ENCODE measurements at places on chromosomes 5 and 9.
A peak's percentile ranks its signal among the peaks of the same experiment; 100 is the strongest.

GRCh38 chr9:87389936-87390335 is 107.7 kb upstream of the DAPK1 start:
- DNase-seq = no peak

DNA sequence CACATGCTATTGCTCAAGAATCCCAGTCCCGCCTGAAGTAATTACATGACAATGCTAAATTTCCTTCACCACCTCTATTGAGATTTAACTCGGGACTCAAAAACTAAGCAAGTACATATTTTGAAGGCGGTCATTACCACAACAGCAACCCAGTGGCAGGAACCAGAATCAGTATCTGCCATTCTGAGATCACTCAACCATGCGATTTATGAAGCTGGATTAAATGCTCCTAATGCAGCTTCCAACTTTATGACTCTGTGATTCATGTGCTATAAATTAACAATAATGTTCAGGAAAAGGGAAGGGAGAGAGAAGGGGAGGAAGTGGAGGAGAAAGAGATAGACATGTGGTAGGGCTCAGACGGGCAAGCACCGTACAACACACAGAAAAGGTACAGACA is 194.7 kb downstream of the DNAH5 start:
- no peak for DNase-seq

DNA sequence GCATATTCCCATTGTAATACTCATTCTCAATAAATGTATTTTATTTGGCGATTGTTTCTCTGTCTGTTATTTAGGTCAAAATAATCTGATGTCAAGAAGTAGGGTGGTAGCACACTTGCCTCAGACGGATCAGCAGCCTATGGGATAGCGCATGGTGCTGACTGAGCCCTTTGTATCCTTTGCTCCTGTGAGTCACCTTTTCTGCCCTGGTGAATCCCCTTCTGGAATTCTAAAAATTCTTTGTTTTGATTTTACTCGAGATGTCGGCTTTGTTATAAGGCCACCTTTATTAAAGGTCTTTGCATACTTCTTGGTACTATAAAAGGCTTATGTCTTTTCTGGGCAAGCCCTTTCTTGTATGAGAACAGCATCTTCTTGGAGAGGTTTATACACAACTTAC is 1187.8 kb downstream of the CDH9 start:
- DNase-seq = no peak

DNA sequence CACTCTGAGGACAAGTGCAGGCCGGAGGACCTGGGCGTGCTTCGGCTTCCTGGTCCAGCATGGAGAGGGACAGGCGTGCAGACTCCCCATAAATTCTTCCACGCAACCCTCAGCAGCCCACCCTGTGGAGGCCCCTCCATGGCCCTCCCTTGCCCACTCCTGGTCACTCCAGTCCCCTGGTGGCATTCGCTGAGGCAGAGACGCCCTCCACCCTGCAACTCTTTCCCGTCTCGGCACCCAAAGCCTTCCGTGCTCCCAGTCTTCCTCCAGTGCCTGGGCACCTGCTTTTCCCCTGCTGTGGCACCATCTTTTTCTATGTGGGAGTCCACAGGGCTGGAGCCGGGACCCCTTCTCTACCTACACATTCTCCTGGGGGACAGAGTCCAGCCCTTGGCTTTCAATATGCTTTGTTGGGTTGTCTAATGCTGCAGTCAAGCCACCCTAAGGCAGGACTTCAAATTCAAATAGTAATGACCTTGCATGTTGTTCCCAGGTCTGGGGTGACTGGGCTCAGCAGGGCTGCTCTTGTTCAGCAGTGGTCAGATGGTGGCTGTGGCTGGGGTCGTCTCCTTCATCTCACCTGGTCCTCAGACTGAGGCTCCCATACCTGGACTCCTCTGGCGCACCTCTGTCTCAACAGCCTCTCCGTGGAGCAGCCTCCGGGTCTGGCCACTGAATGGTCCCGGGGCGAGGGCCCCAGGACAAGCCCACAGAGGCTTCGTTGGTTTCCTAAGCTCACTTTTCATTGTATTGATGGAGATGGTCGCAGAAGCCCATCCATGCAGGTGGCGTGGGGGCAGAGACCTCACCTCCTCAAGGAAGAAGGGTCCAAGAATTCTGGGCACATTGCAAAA is 15.2 kb downstream of the MRPL36 start:
- DNase-seq = no peak

- no peak for DNase-seq
Measured at GRCh38 chr9:117916291-117916690, 212.1 kb downstream of the TLR4 start.

DNA sequence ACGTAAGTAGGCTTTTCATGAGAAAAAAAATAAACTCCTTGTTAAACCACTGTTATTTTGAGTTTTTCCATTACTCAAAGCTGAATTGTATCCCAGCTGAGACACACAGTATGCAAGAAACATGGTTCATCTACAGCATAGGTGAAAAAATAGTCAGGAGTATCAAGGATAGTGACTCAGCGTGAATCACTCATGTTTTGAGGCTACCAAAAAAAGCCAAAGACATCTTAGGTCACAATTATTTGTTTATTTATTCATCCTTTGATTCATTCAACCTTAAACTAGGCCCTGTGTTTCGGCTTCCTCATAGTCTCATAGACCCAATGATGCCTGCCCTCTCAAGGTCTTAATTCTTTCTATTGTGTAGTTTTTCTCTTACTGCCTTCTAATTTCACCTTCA is 32.9 kb upstream of the STX17 start:
- DNase-seq = peak; percentile 29

GRCh38 chr5:120122703-120123102 is 341.4 kb upstream of the PRR16 start:
- DNase-seq = no peak

DNA sequence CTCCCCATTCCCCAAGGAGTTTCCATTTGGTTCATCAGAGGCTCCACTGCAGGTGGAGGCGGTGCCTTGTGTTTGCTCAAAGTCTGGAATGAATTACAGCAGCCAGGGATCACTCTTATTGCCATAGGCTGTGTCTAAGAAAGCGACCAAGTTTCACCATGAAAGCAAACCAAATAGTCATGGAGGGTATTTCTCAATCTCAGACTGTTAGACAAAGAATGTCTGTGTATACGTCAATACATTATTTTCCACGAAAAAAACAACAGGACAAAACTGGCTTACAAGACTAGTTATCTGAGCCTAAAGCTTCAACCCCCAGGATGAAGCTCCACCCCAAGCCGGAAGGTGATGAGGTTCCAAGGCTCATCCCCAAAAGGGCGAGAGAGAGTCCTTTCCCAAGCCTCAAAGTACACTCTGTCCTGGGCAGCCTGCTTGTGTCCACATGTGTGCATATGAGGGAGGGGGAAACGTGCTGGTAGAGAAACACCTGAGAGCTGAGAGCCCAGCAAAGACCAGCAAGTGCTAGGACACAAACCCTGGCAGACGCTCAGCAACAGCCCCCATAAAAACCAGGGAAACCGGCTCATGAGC is 4.3 kb downstream of the B4GALT1 start:
- peak; percentile 94 for DNase-seq

- no peak for DNase-seq
Measured at GRCh38 chr5:178323541-178323865, 90.9 kb upstream of the PHYKPL start.

GRCh38 chr5:104734046-104734445 is 1171.5 kb upstream of the NUDT12 start:
- DNase-seq = no peak

GRCh38 chr5:151670083-151670686 is 16.5 kb downstream of the SPARC start:
- DNase-seq = peak; percentile 68

GRCh38 chr5:155027993-155028629 is 14.6 kb downstream of the KIF4B start:
- DNase-seq = peak; percentile 38

GRCh38 chr9:20236676-20237075 is 385.6 kb downstream of the MLLT3 start:
- no peak for DNase-seq

GRCh38 chr9:113656771-113657670 is 193.5 kb downstream of the RGS3 start:
- no peak for DNase-seq

DNA sequence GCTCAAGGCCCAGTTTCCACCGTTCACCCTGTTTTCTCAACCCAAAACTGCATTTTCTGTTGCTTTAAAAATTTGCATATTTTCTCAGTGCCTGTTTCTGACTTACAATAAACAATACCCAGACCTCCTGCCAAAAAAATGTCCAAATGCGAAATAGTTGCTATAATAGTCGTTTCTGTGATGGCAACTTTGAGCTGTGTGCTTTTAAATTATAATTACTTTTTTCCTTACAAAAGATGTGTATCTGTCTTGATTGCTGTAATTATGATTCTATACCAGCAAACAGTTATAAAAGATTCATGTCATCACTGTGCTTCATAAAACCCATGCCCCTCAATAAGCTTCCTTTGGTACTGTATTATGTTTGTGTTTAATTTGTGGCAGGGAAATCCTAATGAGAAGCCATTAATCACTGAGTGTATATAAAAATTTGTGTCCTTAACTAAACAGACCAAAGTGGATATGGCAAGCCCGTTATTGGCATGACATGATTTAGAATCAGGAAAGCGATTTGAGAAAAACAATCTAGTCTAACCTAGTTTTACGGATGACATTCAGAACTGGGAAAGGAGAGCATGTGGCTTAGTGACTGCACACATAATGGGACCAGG is 5.4 kb upstream of the SLC1A3 start:
- DNase-seq = peak; percentile 74

DNA sequence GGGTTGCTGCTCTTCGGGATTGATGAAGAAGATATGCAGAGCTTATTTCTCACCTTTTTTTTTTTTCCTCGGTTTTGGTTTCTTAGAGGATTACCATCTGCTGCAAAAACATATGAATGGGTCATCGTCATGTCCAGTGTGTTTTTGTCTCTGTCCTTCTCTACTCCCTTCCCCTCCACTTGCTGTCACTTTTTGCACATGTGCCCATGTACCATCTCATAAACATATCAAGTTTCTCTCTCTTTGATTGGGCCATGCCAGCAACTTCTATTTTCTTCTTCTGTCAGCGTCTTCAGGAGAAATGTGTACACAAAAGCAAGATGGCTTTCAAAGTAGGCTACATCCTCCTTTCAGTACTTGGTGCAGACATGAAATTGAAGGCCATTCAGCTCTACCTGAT is 57.1 kb downstream of the ZNF462 start:
- DNase-seq = no peak

- peak; percentile 41 for DNase-seq
Measured at GRCh38 chr5:37875051-37875787, 35.4 kb upstream of the GDNF start.

- DNase-seq = no peak
Measured at GRCh38 chr5:157222506-157223230, 42.0 kb downstream of the ITK start.

- DNase-seq = peak; percentile 64
Measured at GRCh38 chr9:133855802-133856521, 117.8 kb upstream of the SARDH start.

- no peak for DNase-seq
Measured at GRCh38 chr5:177301503-177302165, 1.9 kb downstream of the RAB24 start.

DNA sequence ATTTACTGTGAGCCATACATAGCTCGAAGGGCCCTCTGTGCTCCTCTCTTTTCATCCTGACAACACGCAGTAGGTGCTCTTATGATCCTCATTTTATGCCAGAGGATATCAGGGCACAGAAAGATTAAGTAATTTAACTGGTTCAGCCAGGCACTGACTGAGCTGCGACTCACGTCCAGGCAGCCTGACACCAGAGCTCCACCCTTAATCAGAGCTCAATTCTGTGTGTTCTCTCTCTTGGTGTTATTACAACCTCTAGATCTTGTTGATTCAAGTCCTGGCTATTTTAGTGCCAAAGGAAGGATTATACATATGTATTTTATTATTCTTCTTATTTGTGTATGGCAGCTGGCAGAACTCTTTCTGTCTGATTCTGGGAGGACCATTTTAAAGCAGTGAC is 59.7 kb downstream of the OSMR start:
- DNase-seq = no peak

GRCh38 chr5:137516251-137516797 is 17.2 kb upstream of the SPOCK1 start:
- no peak for DNase-seq

DNA sequence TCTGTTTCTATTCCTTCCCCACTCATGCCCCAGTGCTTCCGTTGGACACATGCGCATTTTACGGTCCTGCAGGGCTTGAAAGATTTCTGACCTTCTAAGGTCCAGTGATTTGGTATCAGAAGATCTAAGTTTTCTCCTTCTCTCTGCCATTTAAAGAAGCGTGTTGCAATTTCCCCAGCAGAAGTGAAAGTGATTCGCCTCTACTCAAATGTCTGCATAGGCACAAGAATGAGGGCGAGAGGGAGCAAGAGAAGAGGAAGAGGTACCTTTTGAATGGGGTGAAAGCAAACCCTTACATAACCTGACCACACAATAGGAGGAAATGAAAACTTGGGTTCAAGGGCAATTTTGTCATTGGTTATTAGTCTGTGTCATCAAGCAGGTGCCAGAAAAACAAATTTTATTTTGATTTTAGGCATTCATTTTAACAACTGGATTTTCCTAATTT is 31.7 kb upstream of the NR3C1 start:
- peak; percentile 8 for DNase-seq

DNA sequence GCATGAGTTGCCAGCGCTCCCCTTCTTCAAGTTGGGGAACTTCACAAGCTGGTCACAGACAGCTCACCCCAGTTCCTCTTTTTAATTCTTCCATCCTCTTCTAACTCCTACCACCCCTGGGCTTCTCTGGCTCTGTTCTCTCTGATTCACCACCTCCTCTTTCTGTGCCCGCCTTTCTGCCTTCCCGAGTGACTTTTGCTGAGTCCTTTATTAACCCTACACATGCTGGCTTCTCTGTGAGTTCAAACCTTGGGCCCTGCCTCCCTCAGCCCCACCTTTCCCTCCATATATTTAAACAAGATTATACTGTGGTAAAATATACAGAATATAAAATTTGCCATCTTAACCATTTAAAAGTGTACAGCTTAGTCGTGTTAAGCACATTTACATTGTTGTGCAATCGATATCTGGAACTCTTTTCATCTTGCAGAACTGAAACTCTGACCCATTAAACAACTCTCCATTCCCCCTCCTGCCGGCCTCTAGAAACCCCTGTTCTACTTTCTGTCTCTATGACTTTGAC is 32.0 kb downstream of the SLC46A2 start:
- peak; percentile 14 for DNase-seq

GRCh38 chr5:64834611-64835010 is 65.9 kb downstream of the CWC27 start:
- DNase-seq = peak; percentile 19
